Activated B cell treated with CpG ODN at 0.5 μM for 24 hours (primary cell): ENCODE measurements at places on chromosomes 6 and 20.
A peak's percentile ranks its signal among the peaks of the same experiment; 100 is the strongest.

DNA sequence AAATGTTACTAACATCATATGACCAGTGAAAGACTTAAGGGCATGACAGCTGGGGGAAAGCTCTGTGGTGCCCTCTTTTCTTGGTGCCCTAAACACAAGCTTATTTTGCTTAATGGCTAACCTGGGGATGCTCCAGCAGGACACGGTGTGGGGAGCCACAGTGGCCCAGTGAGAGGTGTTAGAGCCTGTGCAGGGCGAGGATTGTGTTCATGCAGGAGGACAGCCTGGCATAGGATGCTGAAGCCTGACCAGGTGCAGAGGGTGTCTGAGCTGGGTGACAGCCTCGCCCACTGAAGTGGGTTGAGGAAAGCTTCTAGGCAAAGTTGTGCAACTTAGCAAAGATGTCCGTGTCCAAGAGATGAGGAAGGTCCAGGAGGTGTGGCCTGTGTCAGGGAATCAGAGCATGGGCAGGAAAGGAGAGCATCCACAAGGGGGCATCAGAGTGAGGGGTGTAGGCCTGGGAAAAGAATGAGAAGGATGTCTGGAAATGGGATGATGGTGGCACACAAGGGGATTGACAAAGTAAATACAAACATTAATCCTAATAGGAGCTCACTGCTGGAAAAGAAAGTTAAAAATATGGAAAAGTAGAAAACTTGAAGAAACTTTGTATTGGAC lies 33.9 kb downstream of the SLC17A4 start:
- DNase-seq = no peak

- DNase-seq = no peak
Measured at GRCh38 chr6:39347206-39347605, 24.7 kb upstream of the KCNK16 start.

- DNase-seq = no peak
Measured at GRCh38 chr6:133160536-133160935, 80.6 kb upstream of the EYA4 start.

DNA sequence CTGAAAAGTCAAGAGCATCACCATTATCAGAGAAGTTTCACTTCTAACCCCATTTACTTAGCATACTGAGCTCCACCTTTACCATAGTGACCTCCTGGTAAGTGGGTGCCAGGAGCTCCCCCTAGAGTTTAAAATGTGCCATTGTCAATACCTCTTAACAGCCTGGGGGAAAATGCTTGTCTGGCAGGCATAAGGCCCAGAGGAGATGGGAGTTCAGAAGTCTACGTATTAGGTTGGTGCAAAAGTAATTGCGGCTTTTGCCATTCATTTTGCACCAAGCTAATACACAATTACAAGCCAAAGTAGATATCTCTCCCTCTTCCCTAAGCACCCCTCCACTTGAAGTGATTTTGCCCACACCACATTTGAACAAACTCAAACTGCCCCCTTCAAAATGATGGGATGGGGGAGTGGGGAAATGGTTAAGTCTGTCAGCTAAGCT lies 919.0 kb downstream of the KIF16B start:
- no peak for DNase-seq

- DNase-seq = no peak
Measured at GRCh38 chr20:45842169-45842812, 8.7 kb downstream of the SNX21 start.

DNA sequence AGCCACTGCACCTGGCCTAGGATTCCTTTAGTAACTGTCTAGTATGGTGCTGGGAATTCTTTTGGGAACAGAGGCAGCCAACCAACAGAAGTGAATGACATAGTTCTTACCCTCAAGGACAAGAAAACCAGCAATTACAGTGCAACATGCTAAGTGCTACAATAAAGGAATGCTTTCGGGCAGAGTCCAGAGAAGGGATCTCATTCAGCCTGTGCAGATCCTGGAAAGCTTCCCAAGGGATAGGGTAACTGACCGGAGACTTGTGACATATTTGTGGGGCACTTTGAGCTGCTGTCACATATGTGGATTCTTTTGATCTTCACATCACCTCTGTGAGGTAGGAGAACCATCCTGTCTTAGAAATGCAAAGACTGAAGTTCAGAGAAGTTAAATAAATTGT lies 46.8 kb downstream of the C6orf15 start:
- no peak for DNase-seq

GRCh38 chr6:125750692-125751333 lies 1.4 kb downstream of the HEY2 start:
- DNase-seq = no peak

GRCh38 chr6:35297601-35298481 lies at the start of gene DEF6:
Gene DEF6 (plus strand): TSS chr6:35297818. CDS start chr6:35297857, 39 bp downstream.
- DNase-seq = peak; percentile 74

DNA sequence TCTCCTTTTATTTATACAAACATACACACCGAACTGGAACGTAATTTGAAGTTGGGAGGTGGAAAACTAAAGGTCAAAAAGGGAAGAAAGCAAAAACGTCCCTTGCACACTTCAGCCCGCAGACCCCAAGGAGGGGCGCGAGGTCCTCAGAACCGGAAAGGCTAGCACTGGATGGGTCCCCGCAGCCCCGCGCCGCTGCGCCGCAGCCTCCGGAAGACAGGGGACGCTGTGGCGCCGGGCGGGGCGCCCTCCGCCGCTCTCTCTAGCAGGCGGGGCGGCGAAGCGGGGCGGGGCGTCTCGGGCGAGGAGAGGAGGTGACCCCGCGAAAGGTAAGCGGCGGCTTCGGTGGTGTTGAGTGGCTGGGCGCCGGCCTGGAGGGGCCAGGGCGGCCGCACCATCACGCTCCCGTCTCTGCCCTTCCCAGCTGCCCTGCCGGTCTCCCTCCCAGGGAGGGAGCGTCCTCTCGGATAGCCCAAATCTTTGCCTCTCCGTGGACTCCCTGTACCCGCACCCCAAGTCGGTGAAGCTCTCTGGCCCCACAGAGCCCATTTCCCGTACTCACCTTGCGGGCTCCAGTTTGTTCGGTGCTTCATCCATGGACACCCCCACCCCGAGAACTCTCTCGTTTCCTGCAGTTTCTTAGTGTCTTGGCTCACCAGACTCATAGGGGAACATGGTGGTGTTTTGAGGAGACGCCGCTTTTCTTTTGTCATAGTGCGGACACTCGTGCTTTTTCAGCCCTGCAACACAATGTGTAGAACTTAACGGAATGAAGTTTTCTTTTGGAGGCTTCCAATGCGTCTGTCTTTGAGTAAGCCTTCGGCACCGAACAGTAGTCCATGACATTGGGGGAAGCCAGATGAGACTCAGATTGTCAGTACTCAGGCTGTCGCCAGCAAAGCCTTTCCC lies at the start of gene SMIM8:
Gene SMIM8 (plus strand): TSS at position 285 of the 909 bp plus-strand sequence. CDS start 14,444 bp downstream, outside the sequence.
- DNase-seq = peak; percentile 89

- no peak for DNase-seq
Measured at GRCh38 chr6:143096403-143096802, 35.7 kb downstream of the AIG1 start.

DNA sequence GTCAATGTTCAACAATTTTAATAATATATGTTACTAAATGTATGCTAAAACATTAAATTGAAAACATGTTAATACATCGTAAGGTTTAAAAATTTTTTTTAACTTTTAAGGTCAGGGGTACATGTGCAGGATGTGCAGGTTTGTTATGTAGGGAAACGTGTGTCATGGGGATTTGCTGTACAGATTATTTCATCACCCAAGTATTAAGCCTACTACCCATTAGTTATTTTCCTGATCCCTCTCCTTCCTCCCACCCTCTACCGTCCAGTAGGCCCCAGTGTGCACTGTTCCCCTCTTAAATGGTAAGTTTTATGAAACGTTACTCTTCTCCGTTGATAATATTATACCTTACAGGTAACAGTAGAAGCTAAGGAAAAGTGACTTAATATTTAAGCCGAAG lies 15.8 kb downstream of the PDE7B start:
- DNase-seq = no peak

DNA sequence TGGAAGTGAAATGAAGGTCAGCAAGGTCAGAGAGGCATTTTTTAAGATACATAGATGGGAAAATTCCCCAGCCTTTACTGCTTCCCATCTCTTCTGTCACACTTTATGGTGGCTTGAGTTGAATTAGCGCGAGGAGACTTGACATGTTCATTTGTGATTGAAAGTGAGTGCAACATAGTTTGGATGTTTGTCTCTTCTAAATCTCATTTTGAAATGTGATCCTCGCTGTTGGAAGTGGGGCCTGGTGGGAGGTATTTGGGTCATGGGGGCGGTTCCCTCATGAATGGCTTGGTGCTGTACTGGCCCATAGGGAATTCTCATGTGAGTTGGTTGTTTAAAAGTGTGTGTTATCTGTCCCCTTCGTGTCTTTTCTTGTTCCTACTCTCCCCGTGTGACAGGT lies 237.2 kb downstream of the CDKAL1 start:
- no peak for DNase-seq

GRCh38 chr6:5521322-5521721 lies 260.0 kb downstream of the FARS2 start:
- no peak for DNase-seq

DNA sequence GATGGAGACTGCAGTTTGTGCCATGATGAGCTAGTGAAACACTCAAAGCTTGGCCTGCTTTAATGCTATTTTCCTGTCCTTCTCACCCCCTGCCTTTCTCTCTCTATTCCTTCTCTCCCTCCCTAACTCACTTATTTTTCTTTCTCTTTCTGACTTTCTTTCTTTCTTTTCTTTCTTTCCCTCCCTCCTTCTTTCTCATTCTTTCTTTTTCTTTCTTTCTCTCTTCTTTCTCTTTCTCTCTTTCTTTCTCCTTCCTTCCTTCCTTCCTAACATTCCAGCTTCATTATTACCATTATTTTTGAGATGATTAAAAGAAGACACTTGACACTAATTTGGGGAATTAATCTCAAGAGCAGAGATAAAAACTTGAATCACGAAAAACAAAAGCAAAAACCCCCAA lies 39.5 kb upstream of the SLC22A23 start:
- no peak for DNase-seq

GRCh38 chr6:45699663-45700062 lies 316.0 kb downstream of the CLIC5 start:
- DNase-seq = no peak

DNA sequence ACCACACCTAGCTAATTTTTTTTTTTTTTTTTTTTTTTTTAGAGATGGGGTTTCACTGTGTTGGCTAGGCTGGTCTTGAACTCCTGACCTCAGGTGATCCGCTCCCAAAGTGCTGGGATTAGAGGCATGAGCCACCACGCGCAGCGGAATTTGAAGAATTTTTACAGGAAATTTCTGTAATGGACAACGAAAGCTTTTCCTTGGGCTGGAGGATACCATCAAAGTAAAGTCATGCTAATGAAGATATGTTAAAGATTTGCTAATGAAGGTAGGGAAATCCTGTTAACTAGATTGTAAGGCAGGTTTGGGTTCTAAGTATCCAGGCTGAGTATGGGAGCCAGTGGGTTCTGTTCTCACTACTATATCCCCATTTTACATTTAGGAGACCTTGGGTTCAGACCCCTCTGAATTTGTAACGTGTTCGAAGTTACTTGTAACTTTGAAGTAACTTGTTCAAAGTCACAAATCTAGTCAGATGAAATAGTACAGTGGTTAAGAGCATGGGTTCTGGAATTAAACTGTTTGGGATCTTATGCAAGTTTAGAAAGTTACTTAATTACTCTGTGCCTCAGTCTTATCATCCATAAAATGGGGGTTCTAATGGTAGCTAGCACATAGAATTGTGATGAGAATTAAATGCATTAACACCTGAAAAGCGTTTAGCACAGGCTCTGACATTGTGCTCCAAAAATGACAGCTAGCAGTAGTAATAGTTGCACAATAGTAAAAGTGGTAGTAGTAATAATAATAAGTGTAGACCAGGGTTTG lies 123.4 kb upstream of the GPR6 start:
- no peak for DNase-seq

DNA sequence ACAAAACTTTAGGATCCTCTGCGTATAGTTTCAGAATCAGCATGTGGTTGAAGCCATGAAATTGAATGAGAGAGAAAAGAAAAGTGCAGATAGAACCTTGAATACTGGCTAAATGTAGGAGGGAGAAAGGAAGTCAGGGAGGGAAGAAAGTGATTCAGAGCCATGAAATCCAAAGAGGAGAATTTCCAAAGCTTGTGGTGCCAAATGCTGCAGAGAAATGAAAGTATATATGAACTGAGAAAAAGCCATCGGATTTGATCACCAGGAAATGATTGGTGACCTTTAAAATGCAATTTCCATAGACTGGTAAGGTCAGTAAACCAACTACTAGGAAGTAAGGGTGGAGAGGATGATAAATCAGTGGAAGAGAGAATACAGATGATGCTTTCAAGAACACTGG lies 142.3 kb downstream of the TFAP2A start:
- no peak for DNase-seq

DNA sequence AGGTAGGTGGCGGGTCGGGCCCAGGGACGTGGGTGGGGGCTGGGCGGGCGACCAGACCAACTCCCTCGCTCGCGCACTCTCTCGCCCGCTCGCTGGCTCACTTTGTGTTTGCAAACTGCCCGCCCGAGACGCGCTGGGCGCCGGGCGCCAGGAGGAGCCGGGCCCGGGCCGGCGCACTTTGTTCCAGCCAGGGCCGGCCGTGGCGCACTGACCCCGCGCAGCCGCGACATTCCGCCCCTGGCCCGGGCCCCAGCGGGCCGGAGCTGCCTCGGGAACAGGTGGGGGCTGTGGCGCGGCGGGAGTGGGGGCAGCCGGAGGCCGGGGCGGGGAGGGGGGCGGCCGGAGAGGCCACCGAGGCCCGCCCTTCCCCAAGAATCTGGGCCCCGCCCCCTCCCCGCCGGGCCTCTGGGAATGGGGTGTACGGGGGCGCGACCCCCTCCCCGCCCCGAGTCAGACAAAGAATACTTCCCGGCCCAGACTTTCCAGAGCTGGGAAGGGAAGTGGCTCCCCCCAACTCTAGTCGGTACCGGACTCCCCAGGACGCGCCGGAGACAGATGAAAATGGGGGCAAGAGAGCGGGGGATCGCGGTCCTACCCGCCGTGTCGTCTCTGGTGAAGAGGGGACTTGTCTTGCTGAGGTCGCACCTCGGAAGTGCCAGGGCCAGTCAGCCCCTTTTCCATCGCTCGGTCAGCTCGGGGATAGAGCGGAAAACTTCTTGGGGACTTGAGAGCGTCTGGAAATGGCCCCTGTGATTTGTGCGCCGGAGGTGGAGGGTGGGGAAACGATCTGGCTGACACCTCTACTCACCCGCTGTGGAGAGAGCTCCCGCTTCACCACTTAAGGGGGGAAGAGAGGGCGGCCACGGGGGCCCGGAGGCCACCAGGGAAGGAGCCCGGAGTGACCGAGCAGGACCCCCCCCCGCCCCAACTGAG lies 951 bp downstream of the FOXP4 start:
- DNase-seq = peak; percentile 43

DNA sequence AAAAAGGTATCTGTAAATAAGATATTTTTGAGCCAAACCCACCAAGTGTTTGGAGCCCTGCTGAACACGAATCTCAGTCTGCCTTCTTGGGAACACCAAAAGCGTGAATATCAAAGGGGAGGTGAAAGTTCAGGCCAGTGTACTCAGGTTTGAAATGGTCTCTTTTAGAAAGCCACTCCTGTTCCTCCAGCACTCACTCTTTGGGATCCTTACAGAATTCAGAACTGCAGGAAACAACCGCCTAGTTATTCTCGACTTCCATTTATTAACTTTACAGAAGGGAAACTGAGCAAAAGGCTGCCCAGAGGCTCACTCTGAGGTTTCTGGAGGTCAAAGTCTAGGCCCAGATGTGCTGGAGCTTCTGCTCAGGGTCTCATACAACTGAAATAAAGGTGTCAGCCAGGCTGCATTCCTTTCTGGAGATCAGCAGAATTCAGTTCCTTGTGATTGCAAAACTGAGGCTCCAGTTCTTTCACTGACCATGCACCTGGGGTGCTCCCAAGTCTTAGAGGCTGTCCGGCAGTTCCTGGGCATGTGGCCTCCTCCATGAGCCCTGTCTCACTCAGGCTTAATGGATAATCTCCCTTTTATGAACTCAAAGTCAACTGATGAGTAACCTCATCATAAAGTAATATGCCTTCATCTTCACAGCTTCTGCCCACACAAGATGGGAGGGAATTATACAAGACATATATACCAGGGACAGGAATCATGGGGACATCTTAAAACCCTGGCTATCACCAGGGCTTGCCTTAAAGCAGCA lies 65.5 kb upstream of the TNFAIP3 start:
- DNase-seq = no peak
